ENCODE measurements at places on chromosomes 5 and 9.

GRCh38 chr5:132815454-132815853 lies 2.4 kb downstream of the SOWAHA start:
- H3K27ac ChIP-seq: no peak overlapping the region
- no peak overlapping the region for H3K4me3 ChIP-seq

GRCh38 chr9:134966270-134966669 lies 48.6 kb upstream of the FCN1 start:
- no peak overlapping the region for H3K27ac ChIP-seq
- H3K4me1 ChIP-seq: no peaks in the 10 kb centered on the region
- no peaks in the 10 kb centered on the region for H3K27me3 ChIP-seq

GRCh38 chr5:101929628-101930027 lies 366.5 kb downstream of the SLCO4C1 start:
- no peak overlapping the region for H3K27ac ChIP-seq
- no peaks in the 10 kb centered on the region for H3K36me3 ChIP-seq
- no peaks in the 10 kb centered on the region for H3K4me1 ChIP-seq
- H3K27me3 ChIP-seq: no peaks in the 10 kb centered on the region
- no peak for DNase-seq

DNA sequence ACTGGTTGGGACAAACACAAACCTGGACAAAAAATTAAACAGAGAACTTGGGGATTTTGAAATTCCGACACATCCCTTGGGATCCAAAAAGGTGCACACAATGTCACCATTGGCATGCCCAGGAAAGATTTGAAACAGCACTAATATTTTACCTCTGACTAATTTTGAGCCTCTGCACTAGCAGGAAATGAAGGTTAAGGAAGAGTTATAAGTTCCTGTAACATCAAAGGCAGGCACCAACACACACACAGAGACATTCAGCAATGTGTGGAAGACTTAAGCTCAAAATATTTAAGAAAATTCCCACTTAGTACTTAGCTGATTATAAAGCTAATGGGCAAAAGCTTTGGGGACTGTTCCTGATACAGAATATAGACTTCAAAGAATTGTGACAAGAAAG lies 247.0 kb downstream of the CDH9 start:
- H3K27me3 ChIP-seq: no peaks in the 10 kb centered on the region
- no peak for DNase-seq
- H3K4me3 ChIP-seq: no peak overlapping the region
- H3K36me3 ChIP-seq: no peaks in the 10 kb centered on the region
- no peaks in the 10 kb centered on the region for H3K4me1 ChIP-seq

DNA sequence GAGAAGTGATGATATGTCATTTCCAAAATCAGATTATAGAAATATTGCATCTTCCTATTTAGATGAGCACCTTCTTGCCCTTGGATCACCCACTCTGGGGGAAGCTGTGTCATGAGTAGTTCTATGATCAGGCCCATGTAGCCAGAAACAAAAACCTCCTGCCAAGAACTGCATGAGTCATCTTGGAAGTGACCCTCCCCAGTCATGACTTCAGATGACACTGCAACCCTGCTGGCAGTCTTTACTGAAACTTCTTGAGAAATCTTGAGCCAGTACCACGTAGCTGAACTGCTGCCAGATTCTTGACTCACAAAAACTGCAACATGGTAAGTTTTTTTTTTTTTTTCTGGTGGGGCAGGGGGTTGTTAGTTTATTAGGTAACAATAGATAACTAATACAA lies 439.6 kb upstream of the PTGER4 start:
- no peaks in the 10 kb centered on the region for H3K4me1 ChIP-seq
- H3K27me3 ChIP-seq: no peaks in the 10 kb centered on the region
- no peak overlapping the region for H3K27ac ChIP-seq
- H3K36me3 ChIP-seq: no peaks in the 10 kb centered on the region
- DNase-seq: no peak

DNA sequence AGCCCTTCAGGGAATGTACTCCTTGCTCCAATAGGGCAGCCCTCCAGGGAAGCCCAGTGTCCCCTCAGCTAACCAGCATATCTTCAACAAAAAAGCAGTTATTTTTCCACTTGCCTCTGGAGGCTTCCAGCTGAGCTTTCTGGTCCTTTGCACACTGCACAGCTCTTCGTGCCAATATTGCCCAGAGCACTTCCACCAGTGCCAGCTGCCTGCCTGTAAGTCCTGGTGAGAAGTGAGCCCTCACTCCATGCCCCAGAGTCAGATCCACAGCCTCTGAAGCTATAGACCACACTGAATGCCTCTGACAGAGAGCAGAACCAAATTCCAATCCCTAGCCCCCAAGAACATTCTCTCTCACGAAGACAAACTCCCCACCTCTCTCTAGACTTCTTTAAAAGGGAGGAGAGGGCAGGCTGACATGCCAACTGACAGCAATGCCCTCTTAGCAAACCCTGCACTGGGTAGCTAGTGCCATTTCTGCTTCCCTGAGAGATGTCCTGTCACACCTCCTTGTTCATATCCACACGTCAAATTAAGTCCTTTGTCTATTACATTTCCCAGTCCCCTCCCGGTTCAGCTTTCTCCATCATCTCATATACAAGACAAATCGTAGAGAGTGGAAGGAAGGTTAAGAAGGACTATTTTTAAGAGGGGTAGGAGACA lies 12.7 kb upstream of the HEXB start:
- no peak for DNase-seq
- no peak overlapping the region for H3K27ac ChIP-seq
- H3K4me3 ChIP-seq: no peak overlapping the region
- no peaks in the 10 kb centered on the region for H3K36me3 ChIP-seq

- H3K4me3 ChIP-seq: no peak overlapping the region
- H3K27me3 ChIP-seq: no peaks in the 10 kb centered on the region
Measured at GRCh38 chr5:45399041-45399440, 297.1 kb downstream of the HCN1 start.

- no peaks in the 10 kb centered on the region for H3K27me3 ChIP-seq
- H3K4me1 ChIP-seq: no peaks in the 10 kb centered on the region
- no peak for DNase-seq
- no peak overlapping the region for H3K4me3 ChIP-seq
Measured at GRCh38 chr9:110638381-110638954, 30.1 kb upstream of the MUSK start.

DNA sequence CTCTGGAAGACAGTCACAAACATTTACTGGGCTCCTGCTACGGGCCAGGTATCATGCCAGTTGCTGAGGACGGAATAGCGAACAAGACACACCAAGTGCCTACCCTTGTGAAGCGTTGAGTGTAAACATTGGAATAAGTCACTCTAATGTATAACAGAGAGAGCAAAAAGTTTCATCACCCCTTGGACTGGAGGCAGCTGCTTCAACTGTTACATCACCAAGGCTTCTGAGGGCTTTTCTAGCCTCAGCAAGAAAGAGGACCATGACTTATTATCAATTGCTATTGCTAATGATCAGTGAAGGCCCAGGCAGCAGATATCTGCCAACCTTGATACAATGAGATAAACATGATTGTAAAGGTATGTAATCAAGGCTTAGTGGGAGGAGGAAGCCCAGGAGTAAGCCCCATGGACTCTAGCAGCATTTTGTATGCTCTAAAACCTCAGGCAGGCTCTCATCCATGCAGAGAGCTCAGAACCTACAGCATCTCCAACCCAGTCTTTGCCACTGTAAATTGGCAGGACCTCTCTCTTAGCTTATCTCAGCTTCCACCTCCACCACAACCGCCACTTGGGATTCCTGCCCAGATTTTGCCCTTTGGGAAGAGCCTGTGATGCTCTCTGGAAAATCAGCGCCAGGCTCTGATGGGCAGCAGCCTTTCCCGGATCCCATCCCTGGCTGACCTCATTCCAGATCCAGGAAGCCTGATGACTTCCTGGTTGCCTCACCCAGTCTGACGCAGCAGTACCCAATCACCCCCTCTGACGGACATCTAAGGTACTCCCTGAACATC lies 54.5 kb downstream of the ADAM19 start:
- no peak overlapping the region for H3K4me3 ChIP-seq
- no peaks in the 10 kb centered on the region for H3K27me3 ChIP-seq
- no peak for DNase-seq
- no peaks in the 10 kb centered on the region for H3K36me3 ChIP-seq

Measured in pancreas (tissue), 10 donors.